ENCODE measurements at places on chromosomes 12 and 14. TPM values are rescaled to one million over a fixed set of nuclear protein-coding genes. Genes with fewer than 3 reads are reported as not detected.

KRT85 gene
- not detected for total RNA-seq

CACNA1C gene
- 11.5 TPM for total RNA-seq

TMEM233 gene
- not detected for total RNA-seq

GRCh38 chr14:24794644-24795305 is 160.8 kb upstream of the GZMB start:
- H3K4me3 ChIP-seq, result no peak overlapping the region
- H3K27me3 ChIP-seq, result peaks cover 8% of the 10 kb centered on the region
- no peaks in the 10 kb centered on the region for H3K4me1 ChIP-seq
- DNase-seq, result no peak
- H3K27ac ChIP-seq, result no peak overlapping the region

DNA sequence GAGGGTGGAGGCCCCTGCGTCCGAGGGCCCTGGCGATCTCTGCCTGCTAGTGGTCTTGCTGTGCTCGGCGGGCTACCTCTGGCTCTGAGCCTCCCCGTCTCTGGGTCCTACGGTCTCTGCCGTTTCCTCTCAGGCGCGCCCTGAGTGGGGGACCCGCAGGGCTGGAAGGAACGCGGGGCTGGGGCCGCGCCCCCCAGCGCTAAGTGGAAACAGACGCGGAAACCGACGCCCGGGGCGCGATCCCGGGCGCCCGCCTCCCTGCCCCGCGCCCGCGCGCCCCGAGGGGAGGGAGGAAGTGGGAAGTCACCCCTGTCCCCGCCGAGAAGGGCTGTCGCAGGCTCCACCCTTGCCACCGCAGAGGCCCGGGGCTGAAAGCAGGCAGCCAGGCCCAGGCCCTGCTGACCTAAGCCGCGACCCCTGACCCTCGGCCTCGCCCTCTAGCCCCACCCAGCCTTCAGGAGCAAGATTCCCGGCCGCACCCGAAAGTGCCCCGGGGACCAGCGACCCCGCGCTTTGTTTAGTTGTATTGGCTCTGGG is 831 bp downstream of the CRIP1 start:
- H3K4me1 ChIP-seq, result peaks cover 13% of the 10 kb centered on the region
- H3K4me3 ChIP-seq, result peak overlapping the region; percentile 23
- H3K27ac ChIP-seq, result no peak overlapping the region
- no peaks in the 10 kb centered on the region for H3K36me3 ChIP-seq
- no peak for DNase-seq
- H3K27me3 ChIP-seq, result peaks cover 17% of the 10 kb centered on the region

DNA sequence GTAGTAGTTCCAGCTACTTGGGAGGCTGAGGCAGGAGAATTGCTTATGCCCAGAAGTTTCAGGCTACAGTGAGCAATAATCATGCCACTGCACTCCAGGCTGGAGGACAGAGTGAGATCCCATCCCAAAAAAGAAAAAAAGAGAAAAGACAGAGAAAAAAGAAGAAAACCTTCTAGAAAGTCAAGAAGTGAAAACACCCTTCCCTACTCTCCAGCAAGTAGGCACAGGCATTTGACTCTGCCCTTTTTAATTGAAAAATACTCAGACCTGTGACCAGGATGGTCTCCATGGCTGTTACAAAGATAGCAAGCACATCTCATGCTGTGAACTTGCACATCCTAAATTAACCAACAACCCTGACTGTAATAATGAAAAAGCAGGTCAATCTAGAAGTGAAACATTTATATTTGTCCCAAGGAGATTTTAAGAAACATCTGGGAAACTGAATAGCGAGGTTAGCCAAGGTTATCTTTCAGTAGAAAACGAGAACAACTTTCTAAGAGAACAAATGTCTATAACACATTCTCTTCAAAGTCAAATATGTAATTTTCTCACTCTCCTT is 2.0 kb downstream of the TMTC1 start:
- peak overlapping the region; percentile 81 for H3K27ac ChIP-seq
- H3K36me3 ChIP-seq, result no peaks in the 10 kb centered on the region
- H3K27me3 ChIP-seq, result no peaks in the 10 kb centered on the region
- DNase-seq, result no peak
- H3K4me3 ChIP-seq, result peak overlapping the region; percentile 88

DNA sequence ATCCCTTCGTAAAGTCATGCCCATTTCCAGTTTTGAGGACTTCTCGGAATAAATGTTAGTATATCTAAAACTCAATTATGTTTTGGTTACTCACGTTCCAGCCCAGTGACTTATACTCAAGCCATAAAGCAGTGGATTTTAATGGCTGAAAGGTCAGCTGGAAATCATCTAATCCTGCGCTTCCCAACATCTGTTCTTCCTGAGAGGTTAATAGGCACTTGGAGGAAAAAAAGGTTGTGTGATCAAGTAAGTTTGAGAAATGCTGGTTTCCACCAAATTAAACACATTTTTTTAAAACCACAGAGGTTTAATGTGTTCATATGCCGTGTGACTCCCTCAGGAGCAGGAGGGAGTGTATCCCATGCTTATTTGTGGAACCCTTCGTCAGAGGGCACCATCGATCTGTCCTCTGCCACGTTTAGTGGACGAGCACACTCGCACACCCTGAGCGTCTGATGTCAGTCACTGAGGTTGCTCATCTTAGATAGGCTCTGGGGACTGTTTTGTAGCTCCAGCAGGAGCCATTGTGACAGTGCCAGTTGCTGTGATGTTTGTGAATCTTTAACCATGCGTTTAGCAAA is 41.4 kb downstream of the FBXL14 start:
- no peaks in the 10 kb centered on the region for H3K27me3 ChIP-seq
- peak; percentile 60 for DNase-seq
- H3K4me1 ChIP-seq, result peaks cover 23% of the 10 kb centered on the region
- H3K27ac ChIP-seq, result peak overlapping the region; percentile 54
- no peak overlapping the region for H3K4me3 ChIP-seq
- 0 out of 2 replicates have a peak, but pooled peaks cover under 1% of the 10 kb centered on the region for H3K36me3 ChIP-seq

DNA sequence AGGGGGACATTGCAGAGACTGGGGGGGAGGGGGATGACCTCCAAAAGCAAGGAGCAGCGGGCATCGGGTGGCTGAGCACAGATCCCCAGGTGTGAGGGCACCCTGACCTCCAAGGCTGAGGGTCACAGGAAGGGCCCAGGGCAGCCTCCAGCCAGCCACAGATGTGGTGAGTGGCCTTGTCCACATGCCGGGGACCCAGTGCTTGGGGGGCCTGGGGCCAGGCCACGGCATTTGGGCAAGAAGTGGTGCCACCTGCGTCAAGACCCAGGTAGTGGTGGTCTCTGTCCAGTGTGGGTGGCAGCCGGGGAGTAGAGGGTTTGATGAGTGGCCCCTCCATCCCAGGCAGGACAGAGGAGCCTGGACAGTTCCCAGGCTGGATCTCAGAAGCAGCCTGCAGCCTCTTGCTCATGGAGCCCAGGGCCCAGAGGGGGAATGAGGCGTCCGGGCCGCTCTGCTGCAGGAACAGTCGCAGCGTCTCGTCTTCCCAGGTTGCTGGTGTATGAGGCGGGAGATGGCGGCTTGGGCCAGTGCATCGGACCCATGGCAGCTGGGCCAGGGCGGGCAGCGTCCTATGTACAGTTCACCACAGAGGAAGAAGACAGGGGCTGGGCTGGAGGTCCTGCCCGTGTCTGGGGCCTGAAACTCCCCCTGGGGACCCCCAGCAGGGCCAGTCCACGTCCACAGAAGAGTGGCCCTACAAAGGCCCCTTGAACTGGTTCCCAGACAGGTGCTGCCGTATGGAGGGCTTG is 33.5 kb downstream of the CCNK start:
- H3K4me3 ChIP-seq, result no peak overlapping the region
- peaks cover 15% of the 10 kb centered on the region for H3K4me1 ChIP-seq
- H3K27me3 ChIP-seq, result no peaks in the 10 kb centered on the region
- DNase-seq, result no peak
- 0 out of 2 replicates have a peak, but pooled peaks cover 3% of the 10 kb centered on the region for H3K36me3 ChIP-seq
- H3K27ac ChIP-seq, result no peak overlapping the region

DNA sequence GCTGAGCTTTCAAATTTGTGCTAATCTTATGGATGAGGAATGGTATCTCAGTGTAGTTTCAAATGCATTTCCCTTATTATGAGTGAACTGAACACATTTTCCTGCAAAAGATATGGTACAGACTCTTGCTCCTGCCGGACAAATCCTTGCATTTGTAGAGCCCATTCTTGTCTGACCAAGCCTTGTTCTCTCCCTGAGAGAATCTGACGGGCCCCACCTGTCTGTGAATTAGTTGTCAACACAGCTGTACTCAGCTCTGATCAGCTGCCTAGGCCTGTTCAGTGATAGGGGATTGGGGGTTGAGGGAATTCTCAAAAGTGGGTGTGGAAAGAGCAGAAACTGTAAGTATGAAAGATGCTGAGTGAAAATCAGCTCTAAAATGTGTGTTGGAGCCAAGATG is 42.8 kb upstream of the SCN8A start:
- H3K36me3 ChIP-seq, result no peaks in the 10 kb centered on the region
- H3K4me1 ChIP-seq, result peaks cover 7% of the 10 kb centered on the region
- H3K4me3 ChIP-seq, result no peak overlapping the region
- no peaks in the 10 kb centered on the region for H3K27me3 ChIP-seq

DNA sequence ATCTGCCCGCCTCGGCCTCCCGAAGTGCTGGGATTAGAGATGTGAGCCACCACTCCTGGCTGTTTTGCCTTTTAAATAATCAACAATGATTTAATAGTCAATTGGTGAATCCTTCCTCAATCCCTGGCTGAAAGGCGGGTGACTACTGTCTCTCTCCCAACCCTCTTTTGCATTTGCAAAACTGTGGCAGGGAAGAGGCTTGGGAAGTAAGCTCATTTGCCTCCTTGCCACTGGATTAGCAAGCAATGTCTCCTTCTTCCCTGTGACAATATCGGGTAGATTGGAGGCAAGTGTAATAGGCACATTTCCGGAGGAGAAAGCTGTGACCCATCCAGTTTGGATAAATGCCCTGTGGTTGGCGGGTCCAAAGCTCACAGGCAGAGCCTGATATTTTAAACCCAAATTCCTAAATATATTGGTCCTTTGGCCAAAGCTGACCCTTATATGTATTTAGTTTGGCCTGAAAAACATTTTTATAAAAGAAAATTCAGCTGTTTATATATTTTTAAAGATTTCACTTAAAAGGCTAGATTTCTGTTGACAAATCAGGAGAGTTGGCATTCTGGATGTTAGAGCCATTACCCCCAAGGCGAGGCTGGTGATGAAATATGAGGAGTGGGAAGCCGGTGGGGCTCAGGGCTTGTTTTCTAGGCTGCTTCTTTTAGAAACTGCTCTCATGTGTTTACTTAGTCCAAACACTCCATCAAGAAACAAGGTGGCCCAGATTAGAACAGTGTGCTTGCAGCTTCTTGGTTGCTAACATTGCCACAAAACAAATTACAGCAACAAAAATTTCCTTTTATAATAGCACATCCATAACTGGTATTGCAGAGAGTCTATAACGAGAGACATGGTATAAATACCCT is 646.9 kb upstream of the TMEM132C start:
- H3K4me3 ChIP-seq, result no peak overlapping the region
- H3K27ac ChIP-seq, result no peak overlapping the region
- no peaks in the 10 kb centered on the region for H3K36me3 ChIP-seq
- no peaks in the 10 kb centered on the region for H3K4me1 ChIP-seq
- H3K27me3 ChIP-seq, result no peaks in the 10 kb centered on the region

GRCh38 chr14:99192028-99192621 is 79.9 kb downstream of the BCL11B start:
- DNase-seq, result peak; percentile 56
- H3K36me3 ChIP-seq, result no peaks in the 10 kb centered on the region
- H3K27me3 ChIP-seq, result peaks cover 23% of the 10 kb centered on the region
- no peak overlapping the region for H3K27ac ChIP-seq
- peak overlapping the region; percentile 54 for H3K4me3 ChIP-seq

DNA sequence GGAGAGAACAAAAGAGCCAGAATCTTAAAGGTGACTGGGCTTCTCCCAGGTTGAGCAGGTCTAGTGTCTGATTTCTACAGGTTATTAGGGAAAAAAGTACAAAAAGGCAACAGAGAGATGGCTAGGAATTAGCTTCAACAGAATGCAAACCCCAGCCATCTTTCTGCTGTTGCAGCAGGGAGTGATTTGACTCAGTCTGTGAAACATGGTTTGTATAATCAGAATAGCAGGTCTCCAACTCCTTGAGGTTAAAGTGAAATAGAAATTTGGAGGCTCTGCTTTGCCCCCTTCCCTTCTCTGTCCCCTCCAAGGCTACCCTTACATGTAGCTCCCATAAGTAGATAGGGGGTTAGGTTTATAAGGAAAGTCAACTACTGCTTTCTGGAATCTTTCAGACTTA is 105.8 kb downstream of the AKAP6 start:
- no peaks in the 10 kb centered on the region for H3K36me3 ChIP-seq
- no peak overlapping the region for H3K4me3 ChIP-seq
- no peak for DNase-seq
- no peaks in the 10 kb centered on the region for H3K27me3 ChIP-seq
- no peak overlapping the region for H3K27ac ChIP-seq
- H3K4me1 ChIP-seq, result no peaks in the 10 kb centered on the region

DNA sequence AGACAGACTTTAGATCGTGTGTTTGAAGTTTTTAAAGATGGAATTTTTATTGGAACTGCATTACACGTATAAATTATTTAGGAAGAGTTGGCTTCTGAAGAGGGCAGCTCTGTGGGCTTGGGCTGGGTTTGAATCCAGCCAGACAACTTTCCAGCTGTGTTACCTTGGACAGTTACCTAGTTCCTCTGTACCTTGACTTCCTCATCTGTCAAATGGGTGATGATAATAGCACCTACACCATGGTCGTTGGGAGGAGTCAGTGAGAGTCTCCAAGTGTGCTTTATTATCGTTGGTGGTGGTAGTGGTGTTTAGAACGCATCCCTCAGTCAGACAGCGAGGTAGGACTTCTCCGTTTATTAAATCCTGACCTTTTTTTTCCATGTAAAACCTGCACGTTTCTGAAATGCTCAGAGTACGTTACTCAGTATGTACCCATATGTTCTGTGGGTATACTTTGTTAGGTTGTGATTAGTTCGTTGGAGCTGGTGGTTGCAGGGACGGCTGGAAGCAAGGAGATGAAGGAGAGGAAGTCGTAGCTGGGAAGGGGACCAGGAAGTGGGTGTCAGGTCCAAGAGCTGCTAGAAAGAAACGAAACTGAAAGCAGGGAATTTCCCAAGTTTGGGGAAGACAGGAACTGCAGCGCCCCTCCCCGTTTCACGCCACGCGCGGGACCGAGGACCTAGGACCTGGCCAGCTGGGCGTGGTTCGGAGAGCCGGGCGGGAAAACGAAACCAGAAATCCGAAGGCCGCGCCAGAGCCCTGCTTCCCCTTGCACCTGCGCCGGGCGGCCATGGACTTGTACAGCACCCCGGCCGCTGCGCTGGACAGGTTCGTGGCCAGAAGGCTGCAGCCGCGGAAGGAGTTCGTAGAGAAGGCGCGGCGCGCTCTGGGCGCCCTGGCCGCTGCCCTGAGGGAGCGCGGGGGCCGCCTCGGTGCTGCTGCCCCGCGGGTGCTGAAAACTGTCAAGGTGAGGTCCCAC is at the start of gene OAS3:
TSS of gene OAS3 (plus strand) at position 734 of the 979 bp plus-strand sequence. CDS start at position 791, 57 bp downstream.
- H3K36me3 ChIP-seq, result no peaks in the 10 kb centered on the region
- H3K27ac ChIP-seq, result no peak within 1 kb of the TSS
- peak; percentile 71 for DNase-seq
- peak within 1 kb of the TSS; percentile 77 for H3K4me3 ChIP-seq

GRCh38 chr12:68269779-68270178 is 16.4 kb upstream of the IL22 start:
- DNase-seq, result no peak
- H3K4me3 ChIP-seq, result no peak overlapping the region
- no peak overlapping the region for H3K27ac ChIP-seq
- no peaks in the 10 kb centered on the region for H3K36me3 ChIP-seq
- H3K4me1 ChIP-seq, result peaks cover 50% of the 10 kb centered on the region
